Activated CD4-positive, alpha-beta T cell treated with anti-CD3 and anti-CD28 coated beads, Interleukin-2, amount 10 ng/mL, durations not matched to agents 24 days and 14 days (primary cell): ENCODE measurements at places on chromosomes 3 and 15. TPM values are rescaled to one million over a fixed set of nuclear protein-coding genes. Genes with fewer than 3 reads are reported as not detected.

The XCR1 gene
- total RNA-seq: 0.05 TPM in 1 of 2 replicates, not detected in the other

- peaks cover 22% of the 10 kb centered on the region for H3K4me1 ChIP-seq
- DNase-seq: no peak
- peak overlapping the region; percentile 64 for H3K27ac ChIP-seq
- peaks cover 62% of the 10 kb centered on the region for H3K36me3 ChIP-seq
Measured at GRCh38 chr15:90471126-90471525, 58.6 kb upstream of the CRTC3 start.

DNA sequence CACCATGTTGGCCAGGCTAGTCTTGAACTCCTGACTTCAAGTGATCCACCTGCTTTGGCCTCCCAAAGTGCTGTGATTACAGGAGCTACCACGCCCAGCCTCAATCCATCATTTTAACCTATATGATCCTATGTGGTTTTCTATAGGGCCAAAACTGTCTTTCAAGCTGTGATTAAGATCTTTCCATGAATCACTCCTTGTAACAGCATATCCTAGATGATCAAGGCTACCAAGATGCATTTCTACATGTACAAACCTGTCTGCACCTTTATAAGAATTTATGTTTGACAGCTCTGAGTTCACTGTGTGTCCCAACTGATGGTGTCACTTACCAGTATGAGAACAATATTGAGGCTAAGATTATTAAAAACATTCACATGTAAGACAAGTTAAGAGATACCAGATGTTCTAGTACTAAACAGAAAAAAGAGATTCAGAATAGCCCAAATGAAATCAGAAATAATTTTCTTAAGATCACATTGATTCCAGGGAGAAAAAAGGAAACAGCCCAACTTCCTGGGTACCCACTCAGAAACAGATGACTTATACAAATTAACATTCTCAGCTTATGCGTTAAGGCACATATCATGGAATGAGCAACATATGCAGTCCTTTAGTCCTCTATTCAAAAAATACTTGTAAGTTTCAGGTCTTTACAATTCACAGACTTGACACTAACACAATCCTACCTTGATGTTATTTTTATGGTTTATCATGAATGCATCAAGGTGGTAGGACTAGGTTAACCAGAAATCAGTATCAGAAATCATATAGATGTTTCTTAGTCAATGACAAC is 24.8 kb upstream of the PPIB start:
- H3K27ac ChIP-seq: peak overlapping the region; percentile 77
- H3K4me1 ChIP-seq: peaks cover 17% of the 10 kb centered on the region
- H3K36me3 ChIP-seq: peaks cover 24% of the 10 kb centered on the region
- H3K4me3 ChIP-seq: no peak overlapping the region

The CLDN18 gene
- total RNA-seq: not detected in 2 replicates

The RASGRP1 gene
- 94.4 and 94.7 TPM in 2 replicates for total RNA-seq

- H3K4me1 ChIP-seq: no peaks in the 10 kb centered on the region
- H3K4me3 ChIP-seq: no peak overlapping the region
- H3K27me3 ChIP-seq: no peaks in the 10 kb centered on the region
- no peak for DNase-seq
- H3K27ac ChIP-seq: no peak overlapping the region
Measured at GRCh38 chr3:135516143-135516542, 449.4 kb upstream of the PPP2R3A start.

The THOC7 gene
- 106 and 109 TPM in 2 replicates for total RNA-seq

The AP3B2 gene
- not detected in 2 replicates for total RNA-seq

GRCh38 chr3:178270838-178271237 is 265.4 kb upstream of the KCNMB2 start:
- H3K4me3 ChIP-seq: no peak overlapping the region
- H3K27me3 ChIP-seq: no peaks in the 10 kb centered on the region
- no peak for DNase-seq
- no peak overlapping the region for H3K27ac ChIP-seq

The FNDC3B gene
- total RNA-seq: 19.6 and 19.9 TPM in 2 replicates

GRCh38 chr3:112319516-112320276 is 13.3 kb upstream of the CD200 start:
- DNase-seq: no peak
- peaks cover under 1% of the 10 kb centered on the region for H3K36me3 ChIP-seq
- H3K4me3 ChIP-seq: no peak overlapping the region
- no peak overlapping the region for H3K27ac ChIP-seq
- H3K27me3 ChIP-seq: peaks cover 13% of the 10 kb centered on the region

- H3K4me1 ChIP-seq: no peaks in the 10 kb centered on the region
- H3K36me3 ChIP-seq: no peaks in the 10 kb centered on the region
- no peak overlapping the region for H3K4me3 ChIP-seq
- no peak for DNase-seq
Measured at GRCh38 chr3:107218864-107219269, 158.4 kb upstream of the CCDC54 start.

- peak overlapping the region; percentile 100 for H3K27ac ChIP-seq
- peaks cover 62% of the 10 kb centered on the region for H3K4me1 ChIP-seq
- peak; percentile 80 for DNase-seq
- H3K36me3 ChIP-seq: peaks cover 36% of the 10 kb centered on the region
- peaks cover 2% of the 10 kb centered on the region for H3K27me3 ChIP-seq
- H3K4me3 ChIP-seq: peak overlapping the region; percentile 76
Measured at GRCh38 chr3:60080648-60081047, 1030.8 kb upstream of the CFAP20DC start.

The CPLX3 gene
- total RNA-seq: 0.09 TPM in 2 replicates

DNA sequence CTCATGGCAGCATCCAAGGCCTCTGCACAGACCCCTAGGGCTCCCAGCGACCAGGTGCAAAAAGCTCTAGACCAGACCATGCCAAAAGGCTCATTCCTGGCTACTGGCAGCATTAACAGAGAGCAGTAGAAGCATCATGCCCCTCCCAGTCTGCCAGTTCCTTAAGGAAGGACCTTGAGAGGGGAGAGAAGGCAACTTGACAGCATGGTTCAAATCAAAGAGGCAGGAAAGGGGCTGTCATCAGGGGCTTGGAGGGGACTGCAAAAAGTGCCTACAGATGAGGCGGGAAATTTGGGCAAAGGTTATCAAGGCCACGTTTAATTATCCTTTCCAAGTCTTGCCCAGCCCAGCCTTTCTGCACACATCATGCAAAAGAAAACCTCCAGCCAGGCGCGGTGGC is 64.7 kb downstream of the SSUH2 start:
- H3K27ac ChIP-seq: no peak overlapping the region
- DNase-seq: no peak
- H3K4me3 ChIP-seq: no peak overlapping the region
- no peaks in the 10 kb centered on the region for H3K4me1 ChIP-seq
- no peaks in the 10 kb centered on the region for H3K27me3 ChIP-seq
- no peaks in the 10 kb centered on the region for H3K36me3 ChIP-seq

GRCh38 chr15:100759106-100759505 is 120.5 kb upstream of the ALDH1A3 start:
- H3K4me3 ChIP-seq: no peak overlapping the region
- H3K4me1 ChIP-seq: no peaks in the 10 kb centered on the region
- DNase-seq: no peak
- no peak overlapping the region for H3K27ac ChIP-seq
- no peaks in the 10 kb centered on the region for H3K36me3 ChIP-seq

DNA sequence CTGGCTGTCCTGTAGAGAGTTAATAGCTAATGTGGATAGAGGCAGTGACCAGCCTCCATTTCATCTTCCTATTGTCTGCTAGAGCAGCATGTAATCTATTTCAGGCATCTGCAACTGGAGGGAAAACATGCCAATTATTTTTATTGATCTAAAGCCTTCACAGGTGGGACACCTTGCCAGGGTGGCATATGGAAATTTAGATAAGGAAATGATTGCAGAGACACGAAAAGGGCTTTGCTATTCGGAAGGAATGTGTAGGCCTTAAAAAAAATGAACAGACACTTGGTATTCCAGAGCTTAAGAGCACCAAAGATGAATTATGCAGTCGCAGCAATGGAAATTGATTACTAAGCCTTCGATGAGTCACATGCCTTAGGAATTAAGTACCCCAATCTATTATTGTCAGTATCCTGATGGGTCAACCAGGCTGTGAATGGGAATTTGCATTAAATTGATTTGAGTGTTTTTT is 454.7 kb downstream of the SQOR start:
- no peak overlapping the region for H3K27ac ChIP-seq
- no peaks in the 10 kb centered on the region for H3K27me3 ChIP-seq
- no peak overlapping the region for H3K4me3 ChIP-seq
- H3K4me1 ChIP-seq: no peaks in the 10 kb centered on the region

- no peak overlapping the region for H3K4me3 ChIP-seq
- no peaks in the 10 kb centered on the region for H3K27me3 ChIP-seq
- no peaks in the 10 kb centered on the region for H3K4me1 ChIP-seq
- DNase-seq: no peak
Measured at GRCh38 chr15:97030251-97030650, 699.8 kb downstream of the NR2F2 start.

- H3K27me3 ChIP-seq: no peaks in the 10 kb centered on the region
- H3K4me1 ChIP-seq: peaks cover 52% of the 10 kb centered on the region
- DNase-seq: no peak
- peaks cover 70% of the 10 kb centered on the region for H3K36me3 ChIP-seq
- H3K27ac ChIP-seq: peak overlapping the region; percentile 57
- no peak overlapping the region for H3K4me3 ChIP-seq
Measured at GRCh38 chr3:187064210-187065115, 74.8 kb downstream of the RPL39L start.

The SH2D7 gene
- total RNA-seq: not detected in 2 replicates

The SLC9C1 gene
- total RNA-seq: not detected in 2 replicates

The FBN1 gene
- 0.64 and 1.0 TPM in 2 replicates for total RNA-seq

The LMAN1L gene
- 0.33 and 0.36 TPM in 2 replicates for total RNA-seq

The IL20RB gene
- 1.5 and 1.8 TPM in 2 replicates for total RNA-seq

- DNase-seq: no peak
- H3K27me3 ChIP-seq: peaks cover 18% of the 10 kb centered on the region
- H3K36me3 ChIP-seq: no peaks in the 10 kb centered on the region
- no peak overlapping the region for H3K27ac ChIP-seq
Measured at GRCh38 chr3:115648559-115648958, 25.2 kb downstream of the GAP43 start.

The TMEM45A gene
- 0.26 TPM in 1 of 2 replicates, not detected in the other for total RNA-seq

- H3K36me3 ChIP-seq: peaks cover 56% of the 10 kb centered on the region
- no peak for DNase-seq
Measured at GRCh38 chr15:60372756-60373155, 25.0 kb downstream of the ANXA2 start.

DNA sequence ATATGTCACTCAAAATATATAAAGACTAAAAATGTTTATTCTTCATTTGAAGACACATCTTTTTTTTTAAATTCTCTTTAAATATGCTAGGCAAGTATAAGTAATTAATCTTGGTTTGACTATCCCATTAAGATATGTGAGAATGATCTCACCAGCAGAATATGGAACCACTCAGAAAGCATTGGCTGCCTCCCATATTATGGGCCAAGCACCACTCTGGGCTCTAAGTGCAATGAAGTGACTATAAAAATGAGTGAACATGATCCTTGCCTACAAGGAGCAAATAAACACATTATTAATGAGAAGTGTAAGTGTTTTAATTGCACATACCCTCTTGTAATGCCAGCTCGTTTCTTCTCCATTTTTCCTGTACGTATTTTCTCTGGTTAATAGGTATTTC is 328.5 kb downstream of the NAALADL2 start:
- H3K27me3 ChIP-seq: no peaks in the 10 kb centered on the region
- H3K4me1 ChIP-seq: no peaks in the 10 kb centered on the region
- H3K36me3 ChIP-seq: no peaks in the 10 kb centered on the region

The ZIC4 gene
- total RNA-seq: not detected in 2 replicates

The CCPG1 gene
- total RNA-seq: 9.0 and 10.2 TPM in 2 replicates

The PLA1A gene
- 0.26 and 0.31 TPM in 2 replicates for total RNA-seq

- H3K36me3 ChIP-seq: no peaks in the 10 kb centered on the region
- H3K4me1 ChIP-seq: no peaks in the 10 kb centered on the region
- no peak for DNase-seq
- no peak overlapping the region for H3K4me3 ChIP-seq
Measured at GRCh38 chr3:24450160-24450907, 44.3 kb downstream of the THRB start.

- peak; percentile 88 for DNase-seq
- no peaks in the 10 kb centered on the region for H3K4me1 ChIP-seq
- H3K36me3 ChIP-seq: no peaks in the 10 kb centered on the region
- peaks cover 7% of the 10 kb centered on the region for H3K27me3 ChIP-seq
- H3K27ac ChIP-seq: no peak overlapping the region
- H3K4me3 ChIP-seq: no peak overlapping the region
Measured at GRCh38 chr3:40580494-40581091, 55.8 kb downstream of the ZNF621 start.

- H3K36me3 ChIP-seq: no peaks in the 10 kb centered on the region
- no peak for DNase-seq
- no peak overlapping the region for H3K4me3 ChIP-seq
Measured at GRCh38 chr3:79027593-79027992, 740.2 kb downstream of the ROBO1 start.

DNA sequence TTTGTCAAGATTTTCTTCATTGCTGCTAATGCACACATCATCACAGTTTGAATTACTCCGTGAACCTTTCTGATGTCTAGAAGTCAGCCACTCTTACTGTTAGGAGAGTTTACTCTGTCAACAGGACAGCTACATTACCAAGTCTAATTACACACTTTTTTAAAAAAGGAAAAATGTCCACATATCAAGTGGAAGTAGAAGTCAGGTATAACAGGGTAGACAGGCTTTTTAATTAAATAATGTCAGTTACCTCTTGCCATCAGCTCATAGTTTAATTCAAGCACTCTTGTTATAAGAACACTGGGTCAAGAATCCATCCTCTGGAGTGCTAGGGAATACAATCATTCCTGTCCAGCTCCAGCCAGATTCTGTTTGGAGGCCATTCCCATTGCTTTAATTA is 232.8 kb downstream of the TAFA4 start:
- no peaks in the 10 kb centered on the region for H3K4me1 ChIP-seq
- no peak overlapping the region for H3K27ac ChIP-seq
- H3K27me3 ChIP-seq: no peaks in the 10 kb centered on the region
- H3K36me3 ChIP-seq: no peaks in the 10 kb centered on the region

The CHL1 gene
- total RNA-seq: not detected in 2 replicates

- no peaks in the 10 kb centered on the region for H3K4me1 ChIP-seq
- H3K4me3 ChIP-seq: no peak overlapping the region
- H3K27me3 ChIP-seq: no peaks in the 10 kb centered on the region
- no peaks in the 10 kb centered on the region for H3K36me3 ChIP-seq
- DNase-seq: no peak
Measured at GRCh38 chr3:7275396-7275795, 414.5 kb downstream of the GRM7 start.

The SRPRB gene
- 97.7 and 103 TPM in 2 replicates for total RNA-seq

The CCR3 gene
- total RNA-seq: not detected in 2 replicates
